ENCODE measurements at places on chromosomes 5 and 9.

- no peak for DNase-seq
Observed at GRCh38 chr5:138843316-138844124, 31.6 kb downstream of the LRRTM2 start.

DNA sequence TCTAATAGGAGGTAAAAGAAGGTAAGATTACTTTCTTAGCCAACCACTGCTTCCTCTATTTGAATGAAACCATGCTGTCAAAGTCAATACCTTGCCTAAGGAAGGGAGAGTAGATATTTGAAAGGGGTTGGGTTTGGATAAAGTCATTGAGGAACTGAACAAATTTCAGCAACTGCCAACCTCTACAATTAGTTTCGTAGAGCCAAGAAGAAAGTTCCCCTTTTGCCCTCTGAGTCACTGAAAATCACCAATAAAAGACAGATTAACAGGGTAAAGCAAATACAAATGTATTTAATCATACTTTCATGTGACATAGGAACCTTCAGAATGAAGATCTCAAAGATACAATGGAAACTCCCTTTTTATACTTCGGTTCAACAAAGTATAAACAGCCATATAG lies 615.7 kb downstream of the GABRG2 start:
- DNase-seq: no peak

- no peak for DNase-seq
Observed at GRCh38 chr5:135569755-135570452, 8.9 kb downstream of the CXCL14 start.

- no peak for DNase-seq
Observed at GRCh38 chr5:159874263-159874662, 42.0 kb upstream of the ADRA1B start.

- no peak for DNase-seq
Observed at GRCh38 chr5:32586276-32586599, 881 bp downstream of the SUB1 start.

DNA sequence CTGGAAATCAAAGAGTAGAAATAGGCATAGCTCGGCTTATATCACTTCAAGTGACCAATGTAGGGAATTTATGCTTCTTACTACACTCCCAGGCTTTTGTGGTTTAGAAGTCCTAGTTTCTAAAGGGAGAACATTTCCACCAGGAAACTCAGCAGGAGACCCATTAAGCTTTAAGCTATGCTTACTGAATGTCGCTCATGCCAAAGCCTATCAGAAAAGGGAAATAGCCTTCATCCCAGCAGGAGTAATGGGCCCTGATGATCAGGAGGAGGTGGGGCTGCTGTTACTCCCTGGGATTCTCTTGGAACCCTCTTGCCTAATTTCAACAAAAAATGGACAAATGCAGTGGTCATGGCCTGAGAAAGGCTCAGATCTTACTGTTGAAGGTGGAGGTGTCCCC lies 54.5 kb upstream of the SEMA6A start:
- no peak for DNase-seq

GRCh38 chr5:39057734-39058133 lies 16.5 kb downstream of the RICTOR start:
- no peak for DNase-seq

DNA sequence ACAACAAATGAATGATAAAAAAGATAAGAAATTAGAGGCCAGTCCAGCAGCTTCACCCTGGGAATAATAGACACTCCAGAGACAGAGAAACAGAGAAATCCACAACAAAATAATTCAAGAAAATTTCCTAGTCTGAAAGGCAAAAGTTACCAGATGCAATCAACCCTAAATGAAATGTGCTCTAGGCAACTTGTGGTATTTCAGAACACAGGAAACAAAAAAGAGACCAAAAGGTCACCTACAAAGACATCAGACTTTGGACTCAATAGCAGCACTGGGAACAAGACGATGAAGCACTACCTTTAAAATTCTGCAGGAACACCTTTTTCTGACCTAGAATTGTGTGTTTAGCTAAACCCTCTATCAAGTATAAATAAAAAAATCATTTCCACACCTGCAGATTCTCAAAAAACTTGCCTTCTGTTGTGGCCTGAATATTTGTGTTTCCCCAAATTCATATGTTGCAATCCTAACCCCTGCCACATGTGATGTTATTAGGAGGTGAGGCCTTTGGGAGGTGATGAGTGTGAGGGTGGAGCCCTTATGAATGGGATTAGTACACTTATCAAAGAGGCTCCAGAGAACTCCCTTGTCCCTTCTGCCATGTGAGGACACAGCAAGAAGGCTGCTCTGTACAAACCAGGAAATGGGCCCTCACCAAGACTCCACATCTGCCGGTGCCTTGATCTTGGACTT lies 5.9 kb upstream of the MAPK9 start:
- no peak for DNase-seq

DNA sequence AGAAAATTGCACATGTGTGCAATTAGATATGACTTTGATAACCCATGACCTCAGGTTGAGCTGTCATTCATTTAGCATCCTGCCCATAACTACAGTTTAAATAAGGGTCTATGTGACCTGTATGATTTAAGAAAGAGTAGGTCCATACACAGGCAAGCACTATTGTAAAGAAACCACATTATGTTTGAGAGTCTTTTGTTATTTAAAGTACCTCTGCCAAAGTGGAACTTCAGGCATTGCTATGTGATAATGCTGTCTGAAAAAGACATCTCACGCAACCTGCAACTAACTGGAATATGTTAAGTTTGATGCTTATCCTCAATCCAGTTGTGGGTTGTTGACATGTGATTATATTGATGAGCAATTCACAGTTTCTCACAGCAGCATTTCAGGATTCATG lies 317.0 kb downstream of the TMEM161B start:
- DNase-seq: no peak

GRCh38 chr9:93965830-93966577 lies 10.8 kb upstream of the BARX1 start:
- no peak for DNase-seq

DNA sequence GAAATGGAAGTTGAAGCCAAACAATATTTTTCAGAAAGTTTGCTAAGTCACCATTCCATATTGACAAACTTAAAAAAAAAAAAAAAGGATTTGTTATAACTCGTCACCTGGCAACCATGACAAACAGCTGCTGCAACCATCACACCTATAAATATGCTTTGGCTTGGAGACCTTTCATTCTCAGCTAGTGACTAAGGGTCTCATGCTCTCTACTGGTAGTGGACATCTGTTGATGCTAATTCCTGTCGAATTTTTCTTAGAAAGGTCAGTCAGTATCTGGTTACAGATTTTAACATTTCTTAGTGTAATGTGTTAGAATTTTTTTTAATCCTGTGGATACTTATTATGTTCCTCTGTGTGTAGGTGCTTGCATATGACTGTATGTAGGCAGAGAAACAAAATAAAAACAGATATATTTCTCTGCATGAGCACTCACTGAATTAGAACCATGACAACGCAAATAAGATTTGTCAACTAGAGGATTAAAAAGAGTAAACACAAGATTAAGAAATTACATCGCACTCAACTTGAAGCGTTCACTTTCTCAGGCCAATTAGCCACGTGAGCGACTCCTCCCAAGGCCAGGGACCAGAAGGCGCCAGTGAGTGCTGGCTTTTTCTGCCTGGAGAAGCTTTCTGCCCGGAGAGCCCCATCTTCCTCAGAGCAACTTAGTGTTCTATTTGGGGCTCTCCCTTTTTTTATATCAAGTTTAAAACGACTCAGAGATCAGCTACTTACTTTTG lies 27.0 kb upstream of the ZNF622 start:
- no peak for DNase-seq

DNA sequence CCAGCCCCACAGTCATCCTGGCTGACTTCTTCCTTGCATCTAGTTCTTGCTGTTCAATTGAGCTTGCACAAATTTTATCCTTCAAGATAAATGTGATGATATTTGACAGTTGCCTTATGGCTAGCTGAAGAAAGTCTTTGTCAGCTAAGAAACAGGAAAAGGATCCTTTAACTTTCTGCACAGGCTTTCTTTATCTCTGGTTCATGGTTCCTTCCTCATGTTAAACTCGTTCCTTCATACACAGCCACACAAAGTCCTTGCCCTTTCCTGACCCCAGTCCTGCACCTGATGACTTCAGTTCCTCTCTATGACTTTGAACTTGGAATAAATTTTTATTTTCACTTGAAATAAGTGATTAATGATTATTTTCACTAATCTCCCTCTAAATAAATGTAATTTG lies 132.5 kb upstream of the PRSS3 start:
- DNase-seq: no peak

GRCh38 chr5:76715736-76716455 lies at the start of gene F2R:
Gene F2R, plus strand, starts transcription at chr5:76716126. Its CDS starts 182 bp downstream, at chr5:76716308.
- no peak for DNase-seq

GRCh38 chr5:142834504-142834903 lies 64.3 kb downstream of the ARHGAP26 start:
- no peak for DNase-seq

- no peak for DNase-seq
Observed at GRCh38 chr5:81768935-81769452, 18.1 kb upstream of the SSBP2 start.

- DNase-seq: no peak
Observed at GRCh38 chr5:158812408-158812807, 287.3 kb downstream of the EBF1 start.

DNA sequence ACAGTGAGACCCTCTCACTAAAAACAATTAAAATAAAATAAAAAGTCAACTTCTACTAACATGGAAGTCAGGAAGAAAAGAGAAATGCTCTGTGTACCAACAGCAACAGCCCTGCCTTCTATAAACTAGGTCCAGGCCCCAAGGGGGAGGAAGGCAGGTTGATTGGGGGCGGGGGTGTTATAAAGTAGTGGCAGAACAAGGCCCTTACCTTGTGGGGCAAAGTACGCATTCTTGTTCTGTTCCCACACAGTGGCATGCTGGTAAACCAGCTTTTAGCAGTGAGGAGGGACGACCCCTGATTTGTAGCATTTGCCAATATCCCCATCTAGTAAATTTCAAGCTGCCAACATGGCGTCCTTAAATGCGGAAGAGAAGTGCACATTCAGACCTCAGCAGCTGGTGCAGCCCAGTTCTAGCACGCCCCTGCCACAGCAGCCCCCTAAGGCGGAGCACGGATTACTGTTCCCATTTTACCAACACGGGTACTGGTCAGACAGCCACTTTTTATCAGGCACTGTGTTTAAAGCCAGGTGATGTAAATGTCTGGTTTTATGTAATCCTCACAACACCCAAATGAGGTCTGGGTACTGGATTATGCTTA lies 69.5 kb downstream of the GTF3C4 start:
- DNase-seq: no peak

DNA sequence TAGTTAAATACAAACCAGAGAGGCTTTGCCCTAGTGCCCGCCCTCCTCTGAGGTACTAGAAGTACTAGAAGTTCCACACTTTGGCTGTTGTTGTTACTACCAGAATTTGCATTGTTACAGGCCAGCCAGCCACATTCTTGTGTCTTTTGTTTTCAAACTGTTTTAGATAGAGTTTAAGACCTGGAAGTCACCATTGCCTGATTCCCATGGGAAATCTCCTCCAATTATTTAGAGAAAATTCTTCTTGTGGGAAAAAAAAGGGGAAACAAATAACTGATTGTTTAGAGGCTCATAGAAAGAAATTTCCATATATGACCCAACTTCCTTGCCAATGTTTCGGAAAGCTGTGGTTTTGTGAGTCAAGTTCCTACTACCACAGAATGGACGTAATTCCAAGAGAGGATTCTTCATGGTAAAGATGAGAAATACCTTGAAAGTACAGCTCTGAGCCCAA lies 252.2 kb downstream of the GOLPH3 start:
- DNase-seq: no peak

DNA sequence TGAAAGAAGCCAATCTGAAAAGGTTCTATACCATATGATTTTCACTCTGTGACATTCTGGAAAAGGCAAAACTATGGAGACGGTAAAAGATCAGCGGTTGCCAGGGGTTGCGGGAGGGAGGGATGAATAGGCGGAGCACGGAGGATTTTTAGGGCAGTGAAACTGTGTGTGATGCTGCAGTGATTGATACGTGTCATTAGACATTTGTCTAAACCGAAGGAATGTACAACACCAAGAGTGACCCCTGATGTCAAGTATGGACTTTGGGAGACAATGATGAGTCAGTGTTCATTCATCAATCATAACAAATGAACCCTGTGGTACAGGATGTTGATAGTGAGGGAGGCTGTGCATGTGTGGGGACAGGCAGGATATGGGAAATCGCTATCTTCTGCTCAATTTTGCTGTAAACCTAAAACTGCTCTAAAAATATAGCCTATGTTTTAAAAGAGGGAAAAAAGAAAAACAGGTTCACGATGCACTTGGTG lies 34.4 kb downstream of the ERGIC1 start:
- no peak for DNase-seq

- no peak for DNase-seq
Observed at GRCh38 chr5:165143741-165144140, 1638.3 kb downstream of the MAT2B start.

DNA sequence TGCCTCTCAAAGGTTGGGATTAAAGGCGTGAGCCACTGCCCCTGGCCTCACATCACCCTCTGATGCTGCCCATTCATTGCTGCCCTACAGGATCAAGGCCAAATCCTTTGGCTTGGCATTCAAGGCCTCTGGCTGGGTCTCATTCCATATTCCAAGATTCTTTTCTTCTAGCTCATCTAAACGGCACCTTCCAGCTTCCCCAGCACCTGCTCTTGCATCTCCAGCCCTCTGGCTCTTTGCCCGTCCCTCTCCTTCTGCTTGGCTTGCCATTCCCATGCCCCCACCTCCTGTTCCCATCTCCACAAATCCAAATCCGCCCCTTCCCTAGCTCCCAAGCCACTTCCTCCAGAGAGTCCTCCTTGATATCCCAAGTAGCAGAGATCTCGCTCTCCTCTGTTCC lies 33.1 kb downstream of the CORO2A start:
- DNase-seq: no peak

DNA sequence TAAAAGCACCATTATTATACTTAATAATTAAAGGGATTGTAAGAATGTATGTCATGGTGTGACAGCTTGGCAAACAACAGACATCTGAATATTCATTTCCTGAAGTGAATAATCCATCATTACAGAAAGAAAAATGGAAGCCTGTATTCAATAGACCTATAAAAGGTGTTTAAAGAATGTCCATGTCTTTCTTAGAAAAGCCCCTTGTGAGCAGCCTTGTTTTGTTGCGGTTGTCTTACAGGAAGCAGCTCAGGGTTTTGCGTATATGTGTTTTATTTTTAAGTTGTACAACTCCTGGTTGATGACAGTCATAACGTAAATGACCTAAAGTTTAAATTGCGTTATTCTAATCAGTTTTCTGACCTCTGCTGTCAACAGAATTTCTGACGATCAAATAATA lies 53.8 kb downstream of the CAST start:
- DNase-seq: no peak

All from NCI-H1417 treated with DMSO at 0.1 percent for 48 hours (cell line).